ENCODE measurements at places on chromosomes 2 and 18. TPM values are rescaled to one million over a fixed set of nuclear protein-coding genes. Genes with fewer than 3 reads are reported as not detected.

TMEM169 gene
- 0.88 TPM for total RNA-seq

CERKL gene
- not detected for total RNA-seq

ESPNL gene
- total RNA-seq, result not detected

SKOR2 gene
- not detected for total RNA-seq

SCYGR1 gene
- not detected for total RNA-seq

POLE4 gene
- 13.2 TPM for total RNA-seq

SNX17 gene
- total RNA-seq, result 80.9 TPM

USP40 gene
- total RNA-seq, result 38.5 TPM

L3MBTL4 gene
- total RNA-seq, result 11.6 TPM

GAREM1 gene
- 70.9 TPM for total RNA-seq

IL18RAP gene
- total RNA-seq, result 0.23 TPM

COL3A1 gene
- 28.0 TPM for total RNA-seq

MTIF2 gene
- 22.1 TPM for total RNA-seq

MAP3K19 gene
- total RNA-seq, result not detected

COBLL1 gene
- 68.3 TPM for total RNA-seq

DSC1 gene
- 737 TPM for total RNA-seq
